ENCODE measurements at places on chromosomes 3 and 15.

GRCh38 chr15:66387163-66388042, 691 bp downstream of the MAP2K1 start:
- no peak for DNase-seq

- DNase-seq, result no peak
Observed at GRCh38 chr15:24966364-24967103, 11.7 kb downstream of the SNRPN start.

DNA sequence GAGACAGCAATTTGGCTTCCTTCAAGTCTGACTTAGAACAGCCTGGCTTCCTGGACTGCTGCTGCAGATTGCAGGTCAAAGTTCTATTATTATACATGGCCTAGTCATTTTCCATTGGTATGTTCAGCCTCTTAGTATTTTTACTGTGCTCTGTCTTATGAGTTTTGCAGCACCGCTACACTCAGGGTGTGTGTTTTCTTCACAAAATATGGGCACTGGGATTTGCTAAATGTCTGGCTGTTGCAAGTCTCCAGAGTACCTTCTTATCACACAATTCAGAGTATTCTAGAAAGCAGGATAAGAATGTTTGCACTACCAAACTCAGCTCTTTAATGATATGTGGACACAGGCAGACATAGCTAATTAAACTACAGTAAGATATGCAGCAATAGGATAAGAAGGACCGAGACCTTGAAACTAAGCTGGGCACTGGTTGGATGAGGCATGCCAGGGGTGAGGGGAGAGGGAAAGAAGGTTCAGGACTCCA, 203.0 kb upstream of the PDZRN3 start:
- DNase-seq, result no peak

DNA sequence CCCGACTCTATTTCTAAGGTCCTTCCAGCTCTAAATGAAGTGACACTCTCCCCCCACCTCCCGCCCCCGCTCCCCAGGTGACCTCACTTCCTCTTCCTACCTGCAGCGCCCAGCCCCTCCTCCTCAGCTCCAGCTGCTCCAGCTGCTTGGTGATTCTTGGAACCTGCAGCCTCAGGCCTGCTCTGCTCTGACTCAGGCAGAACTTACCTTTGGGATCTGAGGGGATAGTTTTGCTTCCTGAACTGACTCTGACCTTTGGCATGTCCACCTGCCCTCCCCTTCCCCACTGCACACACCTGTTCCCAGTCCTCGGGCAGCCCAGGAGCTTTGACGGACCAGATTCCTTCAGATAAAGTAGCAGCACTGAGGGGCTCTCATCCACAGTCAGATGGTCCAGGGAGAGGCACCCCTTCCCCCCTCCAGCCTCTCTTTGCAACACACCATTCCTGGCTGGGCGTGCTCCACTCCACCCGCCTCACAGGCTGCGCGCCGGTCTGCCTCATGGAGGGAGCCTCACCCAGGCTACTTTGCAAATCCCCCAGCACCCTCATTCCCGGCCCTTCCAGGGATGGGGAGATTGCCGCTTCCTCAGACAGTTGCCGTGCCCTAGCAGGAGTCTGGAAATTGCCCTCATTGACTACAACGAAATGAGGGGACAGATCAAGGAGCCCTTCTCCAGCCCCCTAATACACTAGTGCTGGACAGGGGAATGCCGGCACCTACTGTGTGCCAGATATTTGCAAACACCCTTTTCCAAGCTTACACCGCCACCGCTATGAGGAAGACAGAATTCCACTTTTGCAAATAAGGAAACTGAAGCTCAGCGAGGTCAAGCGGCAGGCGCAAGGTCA, 692 bp upstream of the C15orf39 start:
- no peak for DNase-seq

DNA sequence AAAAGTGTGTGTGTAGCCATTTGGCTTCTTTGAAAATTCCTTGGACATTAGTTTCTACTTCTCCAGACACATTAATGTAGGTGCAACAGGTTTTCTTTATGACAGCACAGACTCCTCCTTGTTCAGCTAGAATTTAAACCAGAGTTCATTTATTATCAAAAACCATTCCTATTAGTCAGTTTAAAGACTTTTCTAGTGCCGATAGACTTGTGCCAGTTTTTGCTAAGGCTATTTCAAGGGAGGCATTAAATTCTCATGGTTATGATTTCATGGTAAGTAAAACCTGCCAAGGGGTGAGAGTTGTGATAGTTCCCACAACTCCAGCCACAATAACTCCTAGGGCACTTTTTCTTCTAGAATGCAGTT, 20.6 kb upstream of the SENP7 start:
- no peak for DNase-seq

GRCh38 chr3:153503873-153504272, 341.8 kb downstream of the RAP2B start:
- no peak for DNase-seq

Measured in AG09319 (cell line).